ENCODE measurements at places on chromosomes 4 and X.

GRCh38 chr4:75432683-75433082 lies 81.5 kb downstream of the RCHY1 start:
- no peak for DNase-seq

DNA sequence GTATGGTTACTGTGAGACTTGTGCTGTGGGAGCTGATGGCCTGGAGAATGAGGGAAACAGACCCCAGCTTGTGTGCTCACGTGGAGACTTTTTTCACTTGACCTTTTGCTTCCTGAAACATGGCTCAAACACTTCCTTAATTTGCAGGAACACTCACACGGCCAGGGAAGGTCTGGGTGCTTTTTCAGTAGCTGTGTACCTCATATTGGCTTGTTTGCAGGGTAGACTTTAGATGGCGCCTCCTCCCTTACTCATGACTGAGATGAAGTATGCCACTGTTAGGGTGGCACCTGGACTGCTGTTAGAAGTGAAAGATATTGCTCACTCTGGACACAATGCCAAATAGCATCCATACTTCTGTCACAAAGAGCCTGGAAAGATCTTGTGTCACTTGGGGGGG lies 75.7 kb upstream of the WDR1 start:
- no peak for DNase-seq

DNA sequence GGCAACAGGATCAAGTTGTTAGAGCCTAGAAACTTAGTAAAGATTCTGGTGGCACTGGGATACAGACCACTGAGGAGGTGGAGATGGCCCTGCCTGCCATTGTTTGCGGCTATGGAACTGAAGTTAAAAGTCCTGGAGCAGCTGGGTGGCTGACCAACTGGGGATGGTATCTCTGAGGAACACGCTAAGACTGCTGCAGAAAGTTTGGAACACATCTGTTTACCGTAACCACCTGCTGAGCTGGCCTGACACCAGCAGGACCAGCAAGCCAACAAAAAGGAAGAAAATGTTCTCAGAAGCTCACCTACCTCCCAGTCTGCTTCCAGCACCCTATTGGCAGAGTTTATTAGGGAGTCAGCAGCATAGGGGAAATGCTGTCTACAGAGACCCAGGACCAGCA lies 17.4 kb upstream of the PACRGL start:
- no peak for DNase-seq

DNA sequence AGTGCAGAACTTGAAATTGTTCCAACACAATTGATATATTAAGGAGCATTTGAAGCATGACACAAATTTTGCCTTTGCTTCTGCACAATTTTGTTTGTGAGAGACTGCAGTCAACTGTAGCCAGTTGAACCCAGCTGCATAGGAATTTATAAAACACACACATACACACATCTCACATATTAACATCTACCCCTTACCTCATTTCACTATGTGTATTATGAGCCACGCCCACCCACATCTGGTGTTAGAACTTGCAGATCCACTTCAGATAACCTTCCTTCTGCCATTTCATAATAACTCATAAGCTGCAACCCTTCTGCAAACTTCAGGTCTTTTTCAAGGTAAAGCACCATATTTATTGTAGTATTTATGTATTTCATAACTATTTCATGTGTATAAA lies 188.1 kb upstream of the WDFY3 start:
- DNase-seq = no peak

GRCh38 chr4:184281231-184282139 lies 63.8 kb upstream of the ENPP6 start:
- DNase-seq = no peak

- no peak for DNase-seq
These were observed 79.2 kb downstream of the GRIA3 start for GRCh38 chrX:123263270-123263669.

GRCh38 chr4:139524062-139524631 lies 31.9 kb downstream of the SETD7 start:
- DNase-seq = no peak

- no peak for DNase-seq
These were observed 186.7 kb upstream of the NOCT start for GRCh38 chr4:138828926-138829325.

- DNase-seq = no peak
These were observed 1299.5 kb downstream of the FSTL5 start for GRCh38 chr4:160864253-160864652.

GRCh38 chrX:65392284-65392683 lies 142.3 kb downstream of the LAS1L start:
- no peak for DNase-seq

DNA sequence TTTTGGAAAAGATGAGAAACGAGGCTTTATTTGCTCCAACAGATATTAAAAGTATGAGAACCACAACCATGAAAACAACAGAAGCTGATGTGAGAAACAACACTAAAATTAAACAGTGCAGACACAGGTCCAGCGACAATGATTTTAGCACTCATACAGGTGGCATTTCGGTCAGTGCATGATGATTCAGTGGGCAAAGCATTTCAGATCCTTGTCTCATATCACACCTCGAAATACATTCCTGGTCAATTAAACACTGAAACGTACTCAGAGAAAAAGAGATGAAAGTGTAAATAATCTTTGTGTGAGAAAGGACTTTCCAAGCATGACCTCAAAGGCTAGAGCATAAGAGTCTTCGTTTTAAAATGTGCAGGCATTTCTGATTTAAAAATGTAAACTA lies 85.2 kb downstream of the ACOX3 start:
- DNase-seq = no peak

GRCh38 chrX:10534611-10535010 lies 85.8 kb downstream of the MID1 start:
- no peak for DNase-seq

- DNase-seq = no peak
These were observed 201.4 kb downstream of the AASDH start for GRCh38 chr4:56185901-56186300.

GRCh38 chr4:38928974-38929373 lies 61.4 kb downstream of the FAM114A1 start:
- no peak for DNase-seq

DNA sequence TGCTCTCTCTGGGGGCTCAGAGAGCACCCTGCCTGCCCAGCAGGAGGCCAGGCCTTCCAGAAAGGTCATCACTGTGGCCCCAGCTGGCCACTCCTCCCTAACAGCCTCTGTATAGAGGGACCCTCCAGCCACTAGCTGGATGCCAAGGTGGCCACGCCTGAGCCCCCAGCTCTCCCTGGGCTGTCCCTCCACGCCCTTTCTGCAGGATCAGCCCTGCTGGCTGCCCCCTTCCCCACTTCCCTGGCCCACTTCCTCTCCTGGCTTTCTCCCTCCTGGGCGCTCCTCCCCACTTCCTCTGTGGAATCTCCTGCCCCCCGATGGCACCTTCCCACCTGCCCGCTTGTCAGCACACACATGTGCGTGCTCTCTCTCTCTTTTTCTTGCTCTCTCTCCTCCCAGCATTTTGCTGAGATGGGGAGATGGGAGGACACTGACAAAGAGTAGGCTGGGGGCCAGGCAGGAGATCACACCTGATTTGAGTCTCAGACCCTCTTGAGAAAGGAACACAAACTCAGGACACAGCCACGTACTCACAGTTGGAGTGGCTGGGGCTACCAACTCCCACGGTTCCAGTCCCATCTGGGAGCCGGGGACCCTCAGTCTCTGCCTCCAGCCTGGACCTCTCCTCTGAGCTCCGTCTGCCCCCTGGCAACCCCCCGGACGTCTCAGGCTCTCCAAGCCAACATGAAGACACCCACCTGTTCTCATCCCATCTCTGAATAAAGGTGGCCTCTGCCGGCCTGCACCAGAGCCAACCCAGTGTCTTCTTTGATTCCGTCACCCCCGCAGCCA lies 62.1 kb upstream of the AFAP1 start:
- no peak for DNase-seq

DNA sequence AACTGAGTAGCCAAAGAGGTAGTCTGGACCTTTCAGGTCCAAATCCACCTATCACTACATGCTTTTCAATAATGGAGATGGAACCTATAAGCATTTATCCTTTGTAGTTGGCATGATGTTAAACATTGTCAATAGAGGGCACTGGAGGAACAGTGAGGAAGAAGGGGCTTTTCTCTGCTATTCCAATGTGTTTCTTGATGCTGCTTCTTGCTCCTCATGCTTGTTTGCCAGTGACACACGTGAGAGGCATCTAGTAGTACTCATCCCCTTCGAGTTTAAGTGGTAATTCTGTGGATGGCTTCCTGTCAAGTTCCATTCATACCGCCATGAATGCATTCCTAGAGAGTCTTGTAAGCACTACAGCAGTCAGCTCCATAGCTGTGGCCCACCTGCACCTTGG lies 84.0 kb downstream of the NAA11 start:
- no peak for DNase-seq

GRCh38 chr4:54727346-54727745 lies 69.6 kb downstream of the KIT start:
- DNase-seq = no peak

GRCh38 chr4:20639346-20639745 lies 60.9 kb upstream of the PACRGL start:
- peak; percentile 77 for DNase-seq

DNA sequence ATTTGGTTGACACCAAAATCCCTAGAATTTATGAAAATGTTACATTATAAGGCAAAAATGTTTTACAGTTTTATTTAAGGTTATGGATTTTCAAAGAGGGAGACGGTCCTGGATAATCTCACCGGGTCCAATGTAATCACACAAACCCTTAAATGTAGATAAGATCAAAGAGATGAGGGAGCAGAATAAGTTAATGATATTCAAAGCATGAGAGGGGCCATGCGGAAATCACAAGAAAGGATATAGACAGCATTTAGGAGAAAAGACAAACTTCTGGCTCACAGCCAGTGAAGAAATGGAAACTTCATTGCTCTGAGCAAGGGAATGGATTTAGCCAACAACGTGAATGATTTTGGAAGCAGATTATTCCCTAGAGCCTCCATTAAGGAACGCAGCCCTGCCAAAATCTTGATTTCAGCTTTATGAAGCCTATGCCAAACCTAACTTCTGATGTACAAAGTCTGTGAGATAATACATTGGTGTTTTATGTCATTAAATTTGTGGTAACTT lies 684.4 kb upstream of the GNPDA2 start:
- DNase-seq = no peak

DNA sequence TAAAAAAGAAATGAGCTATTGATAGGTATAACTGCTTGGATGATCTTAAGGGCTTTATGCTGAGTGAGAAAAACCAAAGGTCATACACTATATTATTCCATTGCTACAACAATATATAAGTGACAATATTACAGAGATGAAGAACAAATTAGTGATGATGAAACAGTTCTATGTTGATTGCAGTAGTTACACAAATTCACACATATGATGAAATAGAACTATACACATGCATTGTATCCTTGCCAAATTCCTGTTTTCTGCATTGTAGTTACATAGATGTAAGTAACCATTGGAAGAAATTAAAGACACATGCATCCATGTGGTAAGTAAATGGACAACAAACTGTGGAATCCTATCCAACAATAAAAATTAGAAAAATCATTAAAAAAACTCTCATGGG lies 76.5 kb downstream of the CENPC start:
- DNase-seq = no peak

DNA sequence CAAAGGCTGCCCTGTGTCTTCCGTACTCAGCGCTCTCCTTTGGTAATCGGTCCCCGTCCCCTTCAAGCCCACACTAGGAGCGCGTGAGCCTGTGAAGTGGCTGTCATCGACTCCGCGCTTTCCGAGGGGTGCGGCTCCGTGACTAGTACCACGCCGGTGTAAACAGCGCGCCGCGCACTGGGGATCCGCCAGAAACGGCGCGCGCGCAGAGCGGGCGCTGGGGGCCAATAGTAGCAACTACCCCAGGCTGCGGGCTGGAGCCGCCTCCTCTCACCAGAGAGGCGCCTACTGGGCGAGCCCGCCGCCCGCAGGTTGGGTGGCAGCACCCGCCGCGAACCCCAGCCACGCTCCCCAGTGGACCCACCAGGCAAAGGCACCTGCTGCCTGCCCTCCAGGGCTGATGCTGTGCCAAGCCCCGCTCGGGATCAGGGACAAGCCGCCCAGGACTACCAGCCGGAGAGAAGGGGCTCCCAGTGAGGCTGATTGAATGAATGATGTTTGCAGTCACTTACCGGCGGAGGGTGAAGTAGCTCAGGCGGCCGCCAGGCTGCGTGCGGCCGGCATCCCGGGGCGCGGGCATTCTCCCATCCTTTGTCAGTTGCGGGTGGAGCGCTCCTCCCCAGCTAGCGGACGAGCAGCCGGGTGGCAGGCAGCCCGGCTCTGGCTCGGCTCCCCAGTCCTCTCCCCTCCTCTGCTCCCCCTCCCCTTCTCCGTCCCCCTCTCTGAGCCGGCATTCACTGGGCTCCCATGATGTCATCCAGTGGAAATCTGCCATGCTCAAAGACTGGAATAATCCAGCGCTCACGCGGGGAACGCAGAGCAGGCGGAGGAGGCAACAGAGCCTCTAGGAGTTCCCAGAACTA lies 370.3 kb upstream of the SMIM31 start:
- no peak for DNase-seq

DNA sequence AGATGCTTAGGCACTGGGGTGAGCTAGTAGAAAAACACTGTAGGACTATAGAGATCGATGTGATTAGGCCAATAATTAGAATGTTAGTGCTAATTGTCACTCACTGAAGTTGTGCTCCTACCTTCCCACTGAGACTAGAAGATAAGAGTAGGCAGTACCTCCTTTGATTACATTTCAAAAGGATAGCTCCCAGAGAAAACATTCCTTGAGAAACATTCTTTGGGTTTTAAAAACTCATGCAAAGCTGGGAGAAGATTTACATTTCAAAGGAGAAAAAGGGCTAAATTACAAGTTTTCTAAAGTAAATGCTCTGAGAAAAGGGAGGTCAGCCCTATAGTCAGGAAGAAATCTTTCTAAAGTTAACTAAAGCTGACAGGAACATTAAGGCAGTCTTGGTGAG lies 860.3 kb upstream of the NDST4 start:
- no peak for DNase-seq

- DNase-seq = peak; percentile 23
These were observed 14.1 kb downstream of the ZNF157 start for GRCh38 chrX:47384502-47384901.

GRCh38 chr4:154076921-154077320 lies 288.0 kb upstream of the SFRP2 start:
- DNase-seq = no peak

DNA sequence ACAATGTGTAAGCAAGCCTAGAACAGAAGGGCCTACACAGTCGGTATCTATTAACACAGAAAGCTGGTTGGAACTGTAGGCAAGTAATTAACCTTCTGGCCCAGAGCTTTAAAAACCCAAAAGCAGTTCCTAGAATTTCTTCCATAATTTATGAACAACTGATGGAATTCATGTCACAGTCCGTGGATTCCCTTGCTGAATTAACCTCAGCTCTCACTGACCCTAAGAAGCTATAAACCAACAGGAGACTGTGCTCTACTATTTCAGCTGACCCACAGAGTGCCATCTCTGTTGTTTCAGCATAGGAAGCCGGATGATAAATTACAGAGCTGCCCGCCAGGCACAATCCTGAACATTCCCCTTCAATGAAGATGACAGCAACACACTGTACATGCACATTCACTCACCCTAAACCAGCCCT lies 157.3 kb downstream of the PRDM5 start:
- DNase-seq = no peak

Measured in NCI-H774 (cell line).